ENCODE measurements at places on chromosomes 7 and 10. TPM values are rescaled to one million over a fixed set of nuclear protein-coding genes. Genes with fewer than 3 reads are reported as not detected.

Gene FZD8
- total RNA-seq: 0.10 TPM

Gene TCERG1L
- not detected for total RNA-seq

Gene GUSB
- 49.2 TPM for total RNA-seq

Gene MEOX2
- not detected for total RNA-seq

Gene AKR1C3
- total RNA-seq: 0.50 TPM
